ENCODE measurements at places on chromosomes 16 and 17.

DNA sequence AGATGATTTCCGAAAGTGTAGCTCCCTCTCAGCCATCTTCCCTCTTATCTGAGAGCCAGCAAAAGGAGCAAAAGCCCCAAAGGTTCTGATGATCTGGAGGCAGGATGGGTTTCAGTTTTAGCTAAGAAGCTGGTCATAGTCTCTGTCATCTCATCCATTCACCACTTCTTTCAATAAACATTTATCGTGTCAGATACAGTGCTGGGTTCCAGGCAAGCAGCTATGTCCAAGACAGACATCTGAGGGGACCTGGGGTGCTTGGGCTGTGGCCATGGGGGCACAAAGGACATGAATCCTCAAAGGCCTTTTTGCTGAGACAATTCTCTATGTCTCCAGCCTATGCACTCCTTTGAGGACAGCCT, 1.0 kb upstream of the ETV4 start:
- no peak for DNase-seq

DNA sequence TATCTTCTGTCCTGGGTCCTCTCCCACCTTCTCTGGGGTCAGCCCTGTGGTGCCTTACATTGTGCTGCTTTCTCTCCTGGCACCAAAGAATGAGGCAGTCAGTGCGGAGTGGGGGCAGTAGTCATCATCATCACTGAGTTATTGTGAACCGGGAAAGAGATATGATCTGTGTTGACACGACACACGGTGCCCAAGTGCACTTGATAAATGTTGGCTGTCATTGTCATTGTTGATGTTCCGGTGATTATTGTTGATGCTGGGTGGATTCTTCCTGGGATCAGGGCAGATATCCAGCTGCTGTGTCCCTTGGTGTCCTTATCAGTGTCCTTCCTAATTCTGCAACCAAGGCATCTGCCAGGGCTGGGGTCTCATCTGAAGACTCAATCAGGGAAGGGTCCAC, 121.7 kb downstream of the ABCC6 start:
- no peak for DNase-seq

- peak; percentile 29 for DNase-seq
Measured at GRCh38 chr17:74089869-74090464, 113.5 kb upstream of the RPL38 start.

GRCh38 chr16:17104654-17105053, 366.1 kb downstream of the XYLT1 start:
- no peak for DNase-seq

DNA sequence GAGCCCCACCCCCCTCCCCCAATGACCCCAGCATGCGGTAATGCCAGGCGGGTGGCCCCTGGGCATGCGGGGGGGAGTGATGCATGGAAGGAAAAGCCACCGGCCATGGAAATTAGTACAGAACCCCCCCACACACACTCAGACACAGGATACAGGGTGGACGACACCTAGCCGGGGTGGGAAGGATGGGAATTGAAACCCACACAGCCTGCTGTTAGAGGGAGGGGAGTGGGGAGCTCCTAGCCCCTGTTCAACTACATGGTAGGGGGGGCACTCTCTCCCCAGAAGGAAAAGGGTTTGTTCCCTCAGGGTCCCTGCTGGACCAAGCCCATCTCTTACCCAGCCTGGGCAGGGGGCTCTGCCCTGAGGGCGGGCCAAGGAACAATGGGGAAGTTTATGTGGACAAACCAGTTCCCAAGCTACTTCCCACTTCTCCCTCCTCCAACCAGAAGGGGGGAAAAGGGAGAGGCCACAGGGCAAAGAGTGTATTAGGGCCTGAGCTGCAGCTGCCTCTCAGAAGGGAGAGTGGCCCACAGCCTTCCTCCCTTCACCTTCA, 5.2 kb downstream of the TMUB2 start:
- no peak for DNase-seq

DNA sequence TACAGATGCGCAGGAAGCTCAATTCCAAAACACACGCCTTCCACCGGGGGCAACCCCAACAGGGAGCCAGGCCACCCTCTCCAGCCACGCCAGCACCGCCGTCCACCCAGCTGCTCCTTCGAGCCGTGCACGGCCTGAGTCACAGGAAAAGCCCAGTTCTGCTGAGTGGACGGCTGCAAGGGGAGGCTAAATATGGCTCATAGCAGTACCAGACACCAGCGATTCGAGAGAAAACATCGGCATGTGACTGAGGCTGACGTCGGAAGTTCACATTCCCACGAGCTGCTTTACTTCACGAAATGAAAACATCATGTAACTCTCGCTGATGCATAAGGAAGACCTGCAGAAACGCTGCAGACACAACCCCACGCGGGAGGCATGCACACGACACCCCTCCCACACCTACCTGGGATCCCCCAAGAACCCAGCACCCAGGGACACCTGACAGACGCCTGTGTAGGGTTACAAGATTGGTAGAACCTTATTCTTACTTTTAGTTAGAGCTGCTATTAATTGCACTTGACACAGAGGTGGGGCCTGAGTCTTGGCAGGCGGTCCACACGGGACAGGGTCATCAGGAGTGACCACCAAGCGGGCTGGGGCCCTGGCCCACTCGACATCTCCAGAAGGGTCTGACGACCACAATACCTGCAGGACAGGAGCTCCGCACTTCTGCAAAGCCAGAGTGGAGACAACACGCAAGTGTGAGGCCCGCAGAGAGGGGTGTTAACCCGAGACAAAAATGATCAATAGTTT, 116.8 kb downstream of the ANKRD11 start:
- no peak for DNase-seq

DNA sequence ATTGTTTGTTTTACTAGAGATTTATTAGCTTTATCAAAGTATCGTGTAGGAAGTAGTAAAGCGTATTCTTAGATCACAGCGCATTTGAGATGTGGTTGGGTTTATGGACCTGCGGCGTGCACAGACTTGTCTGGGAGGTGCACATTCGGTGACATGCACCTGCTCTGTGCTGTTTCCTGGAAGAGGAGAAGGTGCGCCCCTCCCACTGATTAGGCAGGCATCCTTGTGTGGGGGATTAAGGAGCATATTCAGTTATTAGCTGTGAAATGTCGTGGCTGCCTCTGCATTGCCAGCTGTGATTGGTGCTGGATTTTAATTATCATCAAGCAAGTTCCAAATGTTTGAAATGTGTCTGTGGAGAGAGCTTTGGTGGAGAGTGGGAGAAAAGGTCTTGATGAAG, 903.8 kb upstream of the RBFOX1 start:
- no peak for DNase-seq

DNA sequence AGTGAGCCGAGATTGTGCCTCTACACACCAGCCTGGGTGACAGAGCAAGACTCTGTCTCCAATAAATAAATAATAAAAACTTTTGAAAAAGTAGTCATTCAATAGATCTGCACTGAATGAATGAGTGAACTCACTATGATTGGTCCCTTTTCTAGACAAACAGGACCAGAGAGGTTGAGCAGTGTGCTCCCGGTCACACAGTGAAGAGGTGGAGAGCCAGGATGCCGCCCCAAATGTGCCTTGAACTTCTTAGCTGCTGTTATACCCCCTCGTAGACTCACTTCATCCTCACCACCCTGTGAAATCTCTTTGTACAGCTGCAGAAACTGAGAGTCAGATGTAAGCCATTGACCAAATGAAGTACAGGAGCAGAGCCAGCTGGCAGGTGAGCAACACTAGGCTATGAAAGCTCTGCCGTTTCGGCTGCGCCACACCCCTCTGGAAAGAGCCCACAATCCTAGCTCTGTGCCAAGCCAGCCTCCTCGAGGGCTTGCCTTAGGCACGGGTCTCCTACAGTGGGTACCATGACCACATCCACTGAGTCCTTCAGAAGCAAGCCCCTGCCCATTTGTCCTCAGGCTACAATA, 7.8 kb upstream of the KIAA0513 start:
- no peak for DNase-seq

DNA sequence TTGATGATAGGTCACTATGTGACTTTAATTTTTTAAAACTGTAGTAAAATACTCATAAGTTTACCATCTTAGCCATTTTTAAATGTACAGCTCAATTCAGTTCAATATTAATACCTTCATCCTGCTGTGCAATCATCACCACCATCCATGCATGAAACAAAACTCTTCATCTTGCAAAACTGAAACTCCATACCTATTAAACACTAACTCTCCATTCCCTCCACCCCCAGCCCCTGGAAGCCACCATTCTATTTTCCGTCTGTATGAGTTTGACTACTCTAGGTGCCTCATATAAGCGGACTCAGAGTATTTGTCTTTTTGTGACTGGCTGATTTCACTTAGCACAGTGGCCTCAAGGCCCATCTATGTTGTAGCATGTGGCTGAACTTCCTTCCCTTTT, 9.4 kb upstream of the CNEP1R1 start:
- no peak for DNase-seq

- no peak for DNase-seq
Measured at GRCh38 chr16:79970551-79971236, 370.2 kb upstream of the MAF start.

DNA sequence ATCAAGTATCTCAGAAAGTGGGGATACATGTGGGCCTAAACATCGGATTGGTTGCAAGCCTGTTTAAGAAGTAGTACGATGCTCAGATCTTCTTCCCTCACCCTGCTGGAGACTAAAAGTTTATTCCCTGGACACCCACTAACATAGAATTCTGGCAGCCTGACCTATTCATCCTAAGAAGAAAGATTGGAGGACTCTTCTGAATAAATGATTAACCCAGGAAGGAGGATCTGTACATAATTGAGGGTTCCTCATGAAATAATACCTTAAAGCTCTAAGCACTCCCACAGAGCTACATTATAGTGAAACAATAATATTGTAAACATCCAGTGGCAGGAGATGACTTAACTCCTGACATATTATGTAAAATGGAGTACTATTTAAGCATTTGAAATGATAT, 111.7 kb downstream of the NLK start:
- DNase-seq = no peak

DNA sequence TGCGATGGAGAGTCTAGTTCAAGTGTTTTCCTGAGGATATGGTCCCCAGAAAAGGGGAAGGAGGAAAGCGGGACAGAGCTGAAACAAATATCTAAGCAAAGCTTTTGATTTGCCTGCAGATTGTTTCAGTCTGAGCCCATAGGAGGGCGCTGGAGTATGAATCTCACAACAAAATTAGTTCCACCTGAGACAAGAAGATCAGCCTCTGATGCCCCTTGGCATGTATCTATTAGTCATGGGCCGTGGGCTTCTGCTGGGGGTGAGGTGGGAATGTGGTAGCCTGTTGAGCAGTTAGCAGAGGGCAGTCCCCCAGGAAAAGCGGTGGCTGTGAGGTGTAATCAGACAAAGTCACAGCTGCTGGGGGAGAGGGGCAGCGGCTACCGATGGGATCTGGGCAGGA, 446.9 kb downstream of the CA10 start:
- no peak for DNase-seq

DNA sequence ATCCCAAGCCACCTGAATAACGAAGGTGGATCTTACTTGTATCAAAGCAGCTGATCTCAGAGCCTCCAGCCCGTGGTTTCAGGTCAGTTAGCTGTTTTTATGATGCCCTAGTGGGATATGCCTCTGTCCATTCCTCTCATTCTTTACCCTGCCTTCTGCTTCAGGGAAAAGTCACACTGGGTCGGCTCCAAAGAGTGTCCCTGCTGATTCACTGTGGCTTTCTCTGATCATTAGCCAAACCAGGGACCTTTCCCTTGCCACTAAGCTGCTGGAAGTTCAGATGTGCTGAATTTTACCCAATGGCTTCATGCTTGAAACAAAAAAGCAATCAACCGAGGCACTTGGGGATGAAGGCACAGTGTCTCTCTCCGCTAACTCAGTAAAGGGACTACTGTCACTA, 170.2 kb upstream of the SALL1 start:
- no peak for DNase-seq

DNA sequence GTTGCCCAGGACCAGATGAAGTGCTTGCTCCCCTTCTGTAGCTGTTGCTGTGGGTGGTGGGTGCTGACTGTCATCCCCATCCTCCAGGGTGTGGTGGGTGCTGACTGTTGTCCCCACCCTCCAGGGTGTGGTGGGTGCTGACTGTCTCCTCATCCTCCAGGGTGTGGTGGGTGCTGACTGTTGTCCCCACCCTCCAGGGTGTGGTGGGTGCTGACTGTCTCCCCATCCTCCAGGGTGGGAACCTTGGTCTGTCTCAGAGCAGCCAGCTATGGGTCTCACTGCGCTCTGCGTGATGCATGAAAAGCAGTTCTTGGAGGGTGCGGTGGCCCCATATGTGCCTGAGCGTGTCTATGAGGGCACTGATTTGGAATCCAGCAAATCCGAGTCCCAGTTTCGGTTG, 163.8 kb downstream of the RPTOR start:
- DNase-seq = no peak

DNA sequence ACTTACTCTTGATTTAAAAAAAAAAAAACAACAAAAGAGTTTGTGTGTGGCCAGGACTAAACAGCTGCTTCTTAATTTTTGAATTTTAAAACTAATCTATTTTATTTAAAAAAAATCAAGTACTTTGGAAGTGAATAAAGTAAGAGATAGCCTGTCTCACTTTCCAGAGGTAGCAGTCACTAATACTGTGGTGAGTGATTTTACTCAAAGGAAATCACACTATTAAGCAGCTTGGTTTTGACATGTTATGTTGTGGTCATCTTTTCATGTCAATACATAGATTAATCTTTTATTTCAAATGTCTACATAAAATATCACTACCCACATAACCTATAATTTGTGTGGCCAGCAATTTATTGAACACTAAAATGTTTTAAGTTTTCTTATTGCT, 102.2 kb upstream of the HLF start:
- DNase-seq = no peak

All from NCI-H1436 treated with DMSO at 0.1 percent for 48 hours (cell line).